Right renal cortex interstitium (tissue), 3 donors: ENCODE measurements at places on chromosomes 2 and 18. TPM values are rescaled to one million over a fixed set of nuclear protein-coding genes. Genes with fewer than 3 reads are reported as not detected.

DNA sequence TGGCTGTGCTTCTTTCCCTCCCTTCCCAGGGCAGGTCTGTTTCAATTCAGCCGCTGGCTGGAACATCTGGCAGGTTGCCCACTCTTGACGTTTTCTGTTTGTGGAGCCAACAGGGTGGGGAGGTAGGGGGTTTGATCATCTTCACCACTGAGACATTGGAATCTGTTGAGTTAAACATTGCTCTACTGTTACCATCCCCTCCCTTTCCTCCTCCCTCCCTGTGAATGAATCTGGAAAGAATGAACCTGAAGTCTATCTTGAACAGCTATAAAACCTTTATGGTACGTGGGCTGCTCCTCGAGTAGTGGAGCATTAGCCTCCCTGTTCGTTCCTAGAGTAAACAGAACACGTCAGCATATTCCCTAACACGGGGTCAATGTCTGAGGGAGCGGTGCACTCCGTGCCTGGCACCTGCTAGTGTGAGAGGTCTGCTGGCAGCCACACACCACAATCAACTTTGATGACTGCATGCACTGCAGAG lies 249.9 kb upstream of the RBBP8 start:
- DNase-seq: peak; percentile 72

DNA sequence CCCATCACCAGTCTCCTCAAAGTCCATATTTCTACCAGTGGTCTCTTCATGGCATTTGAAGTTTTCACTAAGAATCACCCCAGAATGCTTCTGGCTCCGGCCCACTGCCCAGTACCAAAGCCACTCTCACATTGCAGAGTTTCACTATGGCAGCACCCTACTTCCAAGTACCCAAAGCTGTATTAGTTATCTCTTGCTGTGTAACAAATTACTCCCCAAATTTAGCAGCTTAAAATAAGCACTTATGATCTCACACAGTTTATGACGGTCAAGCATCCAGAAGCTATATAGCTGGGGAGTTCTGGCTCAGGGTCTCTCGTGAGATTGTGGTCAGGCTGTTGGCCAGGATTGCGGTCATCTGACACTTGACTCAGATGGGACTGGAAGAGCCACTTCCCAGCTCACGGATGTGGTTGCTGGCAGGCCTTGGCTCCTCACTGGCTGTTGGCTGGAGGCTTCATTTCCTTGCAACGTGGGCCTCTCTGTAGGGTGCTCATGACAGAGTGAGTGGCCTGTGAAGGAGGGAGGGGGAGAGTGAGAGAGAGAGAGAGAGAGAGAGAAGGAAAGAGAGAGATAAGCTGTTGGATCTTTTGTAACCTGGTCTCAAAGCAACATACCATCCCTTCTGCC lies 189.5 kb downstream of the CTIF start:
- DNase-seq: no peak

- peak; percentile 45 for DNase-seq
These were observed 217.0 kb upstream of the DTNA start for GRCh38 chr18:34493099-34493544.

- no peak for DNase-seq
These were observed 45.6 kb downstream of the PARD6G start for GRCh38 chr18:80201739-80202138.

DNA sequence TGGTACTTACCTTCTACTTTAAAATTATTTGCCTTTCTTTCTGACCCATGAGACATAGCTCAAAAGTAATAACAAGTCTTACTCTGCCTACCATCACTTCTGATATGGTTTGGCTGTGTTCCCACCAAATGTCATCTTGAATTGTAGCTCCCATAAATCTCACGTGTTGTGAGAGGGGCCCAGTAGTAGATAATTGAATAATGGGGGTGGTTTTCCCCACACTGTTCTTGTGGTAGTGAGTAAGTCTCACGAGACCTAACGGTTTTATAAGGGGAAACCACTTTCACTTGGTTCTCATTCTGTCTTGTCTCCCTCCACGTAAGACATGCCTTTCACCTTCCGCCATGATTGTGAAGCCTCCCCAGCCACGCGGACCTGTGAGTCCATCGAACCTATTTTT lies 47.5 kb downstream of the GALNT3 start:
- DNase-seq: no peak

DNA sequence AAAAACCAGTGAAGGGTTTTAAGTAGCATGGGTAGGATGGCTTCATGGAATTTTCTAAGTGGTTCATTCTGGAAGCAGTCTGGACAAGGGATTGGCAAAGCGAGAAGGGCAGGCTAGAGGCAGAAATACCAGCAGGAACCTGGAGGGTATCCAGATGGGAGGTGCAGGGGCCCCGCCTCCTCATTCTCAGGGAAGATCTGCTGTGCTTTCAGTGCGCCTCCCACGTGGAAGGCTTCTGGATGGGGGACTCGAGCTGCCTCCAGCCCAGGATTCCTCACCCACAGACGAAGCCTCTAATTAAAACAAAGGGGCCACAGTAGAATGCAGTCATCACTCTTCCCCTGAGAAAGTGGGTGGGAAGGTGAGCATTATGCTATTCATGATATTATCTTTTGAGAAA lies 79.8 kb downstream of the VSNL1 start:
- DNase-seq: no peak

DNA sequence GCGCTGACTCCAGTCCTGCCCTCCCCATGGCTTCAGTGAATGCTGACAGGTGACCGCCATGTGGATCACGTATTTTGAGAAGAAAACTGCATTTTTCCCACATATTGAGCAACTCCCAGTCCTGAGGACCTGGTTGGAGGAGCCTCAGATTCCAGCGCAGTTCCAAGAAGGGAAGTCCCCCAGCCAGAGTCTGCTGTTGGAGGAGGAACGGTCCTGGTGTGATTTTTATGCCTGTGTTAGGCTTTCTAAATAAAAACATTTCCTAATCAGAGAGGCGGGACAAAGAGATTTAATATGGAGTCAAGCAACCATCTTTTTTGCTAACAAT lies 32.3 kb upstream of the COL6A3 start:
- no peak for DNase-seq

DNA sequence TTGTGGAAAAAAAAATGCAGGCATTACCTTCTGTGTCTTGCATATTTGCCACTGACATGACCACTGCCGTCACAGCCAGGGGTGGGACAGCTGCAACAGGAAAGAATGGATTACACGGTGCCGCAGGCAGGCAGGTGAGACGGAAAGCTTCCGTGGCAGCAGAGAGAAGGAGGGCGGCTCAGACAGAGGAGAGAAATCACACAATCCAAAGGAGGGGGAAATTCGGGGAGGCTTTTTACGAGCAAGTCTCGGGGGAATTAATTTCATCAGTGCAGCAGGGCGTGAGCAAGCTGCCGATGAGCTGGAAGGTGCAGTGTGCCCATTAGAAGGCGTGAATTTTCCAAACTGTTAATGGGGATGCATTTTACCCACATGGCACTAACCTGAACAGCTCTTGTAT lies 234.8 kb upstream of the PXDN start:
- DNase-seq: no peak

The CGREF1 gene
- 5.8 TPM for polyA plus RNA-seq

- DNase-seq: no peak
These were observed 22.5 kb upstream of the ACVR1 start for GRCh38 chr2:157898591-157898996.

DNA sequence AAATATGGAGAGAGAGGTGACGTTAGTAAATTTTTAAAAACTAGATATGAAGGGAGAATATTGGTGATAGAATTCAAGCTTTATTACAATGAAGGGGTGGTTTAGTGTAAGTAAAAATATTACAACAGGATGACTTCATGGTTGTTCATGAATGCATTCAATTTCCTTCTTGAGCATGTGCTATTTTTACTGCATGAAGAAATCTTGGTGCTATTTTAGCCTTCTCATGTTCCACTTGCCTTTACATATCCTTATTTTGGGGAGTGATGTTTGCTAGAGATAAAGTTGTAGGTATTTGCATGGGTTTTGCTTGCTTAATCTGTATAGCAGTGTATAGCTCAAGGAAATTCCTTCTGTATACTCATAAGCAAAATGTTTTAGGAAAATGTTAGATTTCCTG lies 195.0 kb upstream of the MMADHC start:
- DNase-seq: no peak

- DNase-seq: no peak
These were observed 26.0 kb downstream of the ABCB11 start for GRCh38 chr2:169005080-169005598.

DNA sequence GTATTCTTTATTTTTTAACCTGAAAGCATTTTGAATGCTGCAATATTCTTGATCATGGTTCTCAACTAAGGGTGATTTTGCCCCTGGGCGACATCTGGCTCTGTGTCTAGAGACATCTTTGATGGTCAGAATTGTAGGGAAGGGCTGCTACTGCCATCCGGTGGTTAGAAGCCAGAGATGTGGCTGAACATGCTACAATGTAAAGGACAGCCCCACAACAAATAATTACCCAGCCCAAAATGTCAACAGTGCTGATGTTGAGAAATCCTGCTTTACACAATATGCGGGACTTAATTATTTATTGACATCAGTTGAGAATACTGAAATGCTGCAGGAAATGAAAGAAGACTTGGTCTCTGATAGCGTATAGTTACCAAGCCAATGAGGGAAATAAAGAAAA lies 37.5 kb upstream of the SERPINB2 start:
- no peak for DNase-seq

The SLC39A10 gene
- polyA plus RNA-seq: 80.5 TPM

GRCh38 chr2:19503406-19503805 lies 145.0 kb upstream of the OSR1 start:
- no peak for DNase-seq

- DNase-seq: no peak
These were observed 22.2 kb downstream of the GALR1 start for GRCh38 chr18:77271576-77272481.

DNA sequence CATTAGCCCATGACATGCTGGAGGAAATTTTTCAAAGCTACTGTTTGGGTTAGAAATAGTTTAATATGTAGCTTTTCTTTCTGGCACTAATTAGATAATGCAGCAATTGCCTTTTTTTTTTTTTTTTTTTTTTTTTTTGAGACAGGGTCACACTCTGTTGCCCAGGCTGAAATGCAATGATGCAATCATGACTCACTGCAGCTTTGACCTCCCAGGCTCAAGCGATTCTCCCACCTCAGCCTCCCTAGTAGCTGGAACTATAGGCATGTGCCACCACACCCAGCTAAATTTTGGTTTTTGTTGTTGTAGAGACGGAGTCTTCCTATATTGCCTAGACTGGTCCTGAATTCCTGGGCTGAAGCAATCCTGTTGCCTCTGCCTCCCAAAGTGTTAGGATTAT lies 136.2 kb downstream of the SP100 start:
- no peak for DNase-seq

The GATA6 gene
- 7.9 TPM for polyA plus RNA-seq

The PLGLB1 gene
- polyA plus RNA-seq: 8.4 TPM

The OR6B2 gene
- polyA plus RNA-seq: not detected

GRCh38 chr2:40814616-40815015 lies 362.7 kb upstream of the SLC8A1 start:
- no peak for DNase-seq

DNA sequence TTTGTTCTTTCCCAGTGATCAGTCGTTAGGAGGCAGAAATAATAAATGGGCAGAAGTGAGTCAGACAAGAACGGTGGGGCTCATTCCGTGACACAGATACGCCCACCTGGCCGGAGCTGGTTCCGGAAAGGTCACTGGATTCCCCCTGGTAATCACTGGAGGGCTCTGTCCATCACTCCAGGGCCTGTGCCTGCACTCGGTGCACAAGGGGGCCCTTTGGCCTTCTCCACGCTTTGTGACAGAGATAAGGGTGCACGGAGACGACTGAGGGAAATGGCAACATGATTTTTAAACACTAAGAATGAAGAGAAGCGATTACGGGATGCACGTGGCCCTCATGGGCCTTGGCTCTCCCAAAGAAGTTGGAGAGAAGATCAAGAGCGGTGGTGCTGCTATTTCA lies 84.4 kb downstream of the PTGR3 start:
- DNase-seq: no peak

GRCh38 chr2:208311954-208312353 lies 45.9 kb downstream of the PIKFYVE start:
- DNase-seq: no peak

DNA sequence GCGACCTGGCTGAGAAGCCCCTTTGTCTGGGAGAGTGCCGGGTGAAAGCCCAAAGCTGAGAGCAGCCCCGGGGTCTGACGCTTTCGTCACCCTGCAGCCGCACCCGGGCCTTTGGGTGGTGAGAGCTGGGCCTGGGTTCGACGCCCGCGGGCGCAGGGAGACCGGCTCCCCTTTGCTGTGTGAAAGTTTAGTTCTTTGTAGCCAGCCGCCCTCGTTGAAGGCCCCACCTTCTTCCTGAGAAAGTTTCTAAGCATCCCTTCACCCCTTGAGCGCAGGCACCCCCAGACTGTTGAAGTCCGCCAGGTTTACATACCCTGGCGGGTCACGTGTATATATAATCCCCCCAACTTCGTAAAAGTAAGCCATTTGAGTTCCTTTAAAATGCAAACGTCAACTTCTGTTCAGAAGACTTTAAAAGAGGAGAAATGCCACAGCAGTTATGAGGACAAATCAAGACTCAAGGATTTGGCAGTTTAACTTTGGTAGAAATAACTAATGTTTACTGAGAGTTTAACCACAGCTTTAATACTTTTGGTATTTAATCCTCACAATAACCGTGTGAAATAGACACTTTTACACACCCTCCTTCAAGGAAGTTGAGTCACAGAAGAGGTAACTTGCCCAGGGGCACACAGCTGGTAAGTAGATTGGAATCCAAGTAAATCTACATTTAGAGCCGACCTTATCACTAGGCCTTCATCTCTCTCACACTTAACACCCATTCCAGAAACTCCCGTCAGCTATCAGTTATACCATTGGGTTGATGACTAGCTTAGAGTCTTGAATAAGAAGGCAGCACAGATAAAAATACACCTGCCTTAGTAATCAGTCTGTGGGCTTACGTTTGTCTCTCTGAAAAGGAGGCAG lies 1.1 kb upstream of the MBOAT2 start:
- DNase-seq: no peak

The WDFY1 gene
- polyA plus RNA-seq: 60.9 TPM

The HAAO gene
- 38.4 TPM for polyA plus RNA-seq

GRCh38 chr2:230863442-230864121 lies 1.2 kb upstream of the ITM2C start:
- DNase-seq: no peak

- no peak for DNase-seq
These were observed 9.0 kb upstream of the GAL3ST2 start for GRCh38 chr2:241767464-241768250.

DNA sequence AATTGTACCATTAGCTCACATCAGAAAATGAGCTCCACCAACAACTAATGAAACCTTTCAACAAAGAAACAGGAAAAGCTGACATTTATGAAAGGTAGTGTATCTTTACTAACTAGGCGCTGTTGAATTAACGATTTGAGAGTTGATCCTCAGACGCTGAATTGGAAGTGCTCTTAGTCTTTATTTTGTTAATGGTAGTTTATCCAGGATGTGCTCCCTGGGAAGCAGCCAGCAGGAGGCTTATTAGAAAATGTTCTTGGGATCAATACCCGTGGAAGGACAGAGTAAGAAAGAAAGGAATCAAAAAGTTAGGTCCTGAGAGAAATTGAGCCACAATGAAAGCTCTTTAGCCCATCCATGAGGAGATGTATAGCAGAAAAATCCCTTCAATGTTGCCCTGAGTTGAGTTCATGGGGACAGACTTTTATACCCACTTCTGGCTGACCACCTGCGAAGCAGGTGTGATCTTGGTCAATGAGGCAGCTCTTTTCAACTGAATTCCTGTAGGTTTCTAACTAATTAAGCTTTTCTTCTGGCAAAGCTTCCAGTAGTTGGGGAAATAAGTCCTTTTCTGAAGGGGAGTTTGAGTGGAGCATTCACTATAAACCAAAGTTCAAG lies 492.6 kb upstream of the REG3G start:
- no peak for DNase-seq

- no peak for DNase-seq
These were observed 25.7 kb downstream of the DIS3L2 start for GRCh38 chr2:231987124-231987727.
